H9 (cell line): ENCODE measurements at places on chromosomes 3 and 15. TPM values are rescaled to one million over a fixed set of nuclear protein-coding genes. Genes with fewer than 3 reads are reported as not detected.

Gene MCF2L2
- total RNA-seq = 5.5 and 6.4 TPM in 2 replicates

Gene BCL2A1
- total RNA-seq = not detected in 2 replicates

Gene ANKRD63
- total RNA-seq = 0.26 and 0.46 TPM in 2 replicates

DNA sequence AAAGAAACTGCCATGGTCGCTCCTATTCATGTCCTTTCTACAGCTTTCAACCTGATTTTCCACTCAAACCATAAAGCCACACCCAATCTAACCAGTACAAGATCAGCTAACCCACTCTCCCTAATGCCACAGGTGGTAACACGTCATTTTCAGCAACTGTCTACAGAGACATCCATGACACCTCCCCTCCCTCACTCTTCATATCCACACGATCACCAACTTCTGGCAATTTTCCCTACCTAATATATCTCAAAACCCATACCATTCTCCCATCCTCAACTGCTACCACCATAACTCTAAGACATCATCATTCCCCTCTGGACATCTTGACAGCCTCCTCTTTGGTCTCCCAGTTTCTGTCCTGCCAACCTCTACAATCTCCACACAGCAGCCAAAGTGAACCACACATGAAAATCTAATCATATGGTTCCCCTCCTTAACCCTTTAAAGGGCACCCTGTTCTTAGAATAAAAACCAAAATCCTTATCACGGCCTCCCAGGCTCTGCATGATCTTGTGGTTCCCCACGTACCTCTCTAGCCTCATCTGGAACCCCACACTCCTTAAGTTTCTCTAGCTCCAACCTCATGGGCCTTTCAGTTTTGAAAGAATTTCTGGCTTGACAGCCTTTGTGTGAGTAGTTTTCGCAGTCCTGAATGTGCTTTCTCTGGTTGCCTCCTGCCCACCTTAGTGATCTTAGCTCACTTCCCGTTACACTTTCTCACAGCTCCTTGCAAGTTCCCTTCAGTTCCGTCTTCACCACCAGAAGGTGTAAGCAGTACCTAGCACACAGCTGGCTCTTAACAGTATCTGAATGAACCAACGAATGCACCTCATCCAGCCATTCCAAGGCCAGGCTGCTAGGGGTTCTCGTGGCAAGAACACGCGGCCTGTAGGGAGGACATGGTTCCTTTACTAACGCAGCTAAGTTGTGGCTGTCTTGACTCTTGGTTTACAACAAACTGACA lies 33.4 kb downstream of the SPINK8 start:
- no peak for DNase-seq

- peak; percentile 82 for DNase-seq
These were observed at the start of gene ADPRH for GRCh38 chr3:119579366-119580066. TSS of gene ADPRH (plus strand) at chr3:119579492. CDS start at chr3:119582170, 2,678 bp downstream.

DNA sequence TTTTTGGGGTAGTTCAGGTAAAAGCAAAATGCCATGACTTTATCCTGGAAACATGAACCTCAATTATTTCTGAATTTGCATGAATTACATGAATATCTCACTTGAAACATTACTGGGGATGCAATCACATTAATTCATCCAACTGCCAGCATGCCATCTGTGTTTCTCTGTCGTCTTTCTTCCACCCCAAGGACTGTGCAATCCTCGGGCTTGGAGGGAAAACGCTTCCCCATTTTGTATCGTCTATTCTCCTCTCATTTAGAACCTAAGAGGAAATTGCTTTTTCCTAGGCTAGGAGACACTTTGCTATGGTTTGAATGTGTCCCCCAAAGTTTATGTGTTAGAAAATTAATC lies 109.4 kb downstream of the SQOR start:
- no peak for DNase-seq

GRCh38 chr3:149628957-149629670 lies 28.7 kb downstream of the WWTR1 start:
- no peak for DNase-seq

- DNase-seq = no peak
These were observed 23.8 kb downstream of the TICRR start for GRCh38 chr15:89599021-89599420.

- DNase-seq = no peak
These were observed 84.4 kb downstream of the MYLK start for GRCh38 chr3:123799544-123800361.

DNA sequence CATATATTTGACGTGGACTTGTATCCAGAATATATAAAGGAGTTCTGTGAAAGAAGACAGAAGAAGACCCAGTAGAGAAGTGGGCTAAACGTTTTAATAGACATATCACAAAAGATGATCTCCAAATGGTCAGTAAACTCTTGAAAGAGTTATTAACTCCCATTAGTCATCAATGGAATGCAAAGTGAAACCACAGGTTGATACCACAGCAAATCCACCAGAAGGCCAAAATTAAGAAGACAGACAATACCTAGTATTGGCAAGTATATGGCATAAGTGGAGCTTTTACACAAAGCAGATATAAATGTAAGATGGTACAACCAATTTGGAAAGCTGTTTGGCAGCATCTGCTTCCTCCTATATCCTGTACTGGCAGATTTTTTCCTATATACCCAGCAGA lies 6.0 kb downstream of the SPATA16 start:
- no peak for DNase-seq

GRCh38 chr3:78143000-78143399 lies 1103.1 kb downstream of the ROBO2 start:
- no peak for DNase-seq

- DNase-seq = no peak
These were observed 33.1 kb downstream of the ARIH2 start for GRCh38 chr3:48951764-48952163.
